ENCODE measurements at places on chromosomes 12 and 14. TPM values are rescaled to one million over a fixed set of nuclear protein-coding genes. Genes with fewer than 3 reads are reported as not detected.

Gene VRTN
- not detected for total RNA-seq

Gene MDM1
- 13.5 TPM for total RNA-seq

Gene KRT85
- not detected for total RNA-seq

Gene CFAP54
- 0.86 TPM for total RNA-seq

Gene C14orf180
- not detected for total RNA-seq

Gene SMOC1
- not detected for total RNA-seq

Gene TUBA1B
- 1,471 TPM for total RNA-seq

Gene CCDC77
- total RNA-seq: 9.7 TPM

Gene PARP2
- total RNA-seq: 12.5 TPM

Gene IRF2BPL
- 40.2 TPM for total RNA-seq

Gene PGAM5
- 39.3 TPM for total RNA-seq

Gene ALG10B
- total RNA-seq: 4.8 TPM
